ENCODE measurements at places on chromosomes 16 and 17.

DNA sequence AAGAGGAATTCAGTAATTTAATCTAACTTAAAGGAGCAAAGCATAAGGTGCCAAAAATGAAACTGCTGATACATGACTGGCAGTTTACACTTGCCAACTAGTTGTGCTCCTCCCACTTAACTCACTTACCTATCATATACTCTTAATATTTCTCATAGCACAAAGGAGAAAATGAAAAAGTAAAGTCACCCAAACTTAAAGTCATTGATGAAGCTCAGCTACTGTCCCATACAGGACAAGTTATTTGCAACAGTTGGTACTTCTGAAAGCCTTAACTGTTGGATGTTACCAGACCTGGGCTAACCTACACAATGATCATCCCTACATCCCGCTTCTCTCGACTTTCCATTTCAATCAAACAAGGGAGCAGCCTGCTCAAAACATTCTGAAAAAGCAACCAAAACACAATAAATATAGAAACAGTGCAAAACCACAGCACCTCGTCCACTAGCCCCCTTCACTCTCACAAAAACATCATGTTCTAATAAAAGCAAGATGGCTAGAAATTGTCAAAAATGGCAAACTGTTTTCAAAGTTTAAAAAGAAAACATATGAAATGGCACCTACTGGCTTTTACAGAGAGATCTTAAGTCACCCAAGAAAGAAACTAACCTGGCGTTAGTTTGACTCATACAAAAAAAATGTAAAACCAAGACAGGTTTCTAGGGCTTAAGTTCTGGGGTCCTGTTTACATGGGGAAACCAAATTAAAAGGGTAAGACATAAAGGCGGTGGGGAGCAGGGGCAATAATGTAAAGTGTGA is 868 bp downstream of the MED13 start:
- DNase-seq = no peak

GRCh38 chr17:36057911-36058310 is 6.2 kb upstream of the CCL18 start:
- DNase-seq = peak; percentile 55

DNA sequence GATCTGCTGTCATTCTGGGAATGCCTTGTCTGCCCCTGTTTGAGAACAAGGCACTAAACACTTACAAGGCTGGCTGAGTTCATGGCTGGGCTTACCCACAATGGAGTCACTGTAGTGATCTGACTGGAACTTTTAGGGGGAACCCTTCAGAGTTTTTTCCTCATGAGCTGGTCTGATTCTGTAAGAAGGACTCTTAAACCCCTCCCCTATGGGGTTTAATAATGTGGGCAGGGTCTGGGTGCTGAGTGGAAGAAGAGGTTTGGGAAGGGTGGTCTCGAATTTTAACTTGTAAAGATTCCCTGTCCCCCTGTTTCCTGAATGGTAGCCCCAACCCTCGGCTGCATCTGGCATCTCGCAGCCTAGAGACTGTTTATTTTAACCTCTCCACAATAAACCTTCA is 30.6 kb downstream of the OSBPL7 start:
- no peak for DNase-seq

DNA sequence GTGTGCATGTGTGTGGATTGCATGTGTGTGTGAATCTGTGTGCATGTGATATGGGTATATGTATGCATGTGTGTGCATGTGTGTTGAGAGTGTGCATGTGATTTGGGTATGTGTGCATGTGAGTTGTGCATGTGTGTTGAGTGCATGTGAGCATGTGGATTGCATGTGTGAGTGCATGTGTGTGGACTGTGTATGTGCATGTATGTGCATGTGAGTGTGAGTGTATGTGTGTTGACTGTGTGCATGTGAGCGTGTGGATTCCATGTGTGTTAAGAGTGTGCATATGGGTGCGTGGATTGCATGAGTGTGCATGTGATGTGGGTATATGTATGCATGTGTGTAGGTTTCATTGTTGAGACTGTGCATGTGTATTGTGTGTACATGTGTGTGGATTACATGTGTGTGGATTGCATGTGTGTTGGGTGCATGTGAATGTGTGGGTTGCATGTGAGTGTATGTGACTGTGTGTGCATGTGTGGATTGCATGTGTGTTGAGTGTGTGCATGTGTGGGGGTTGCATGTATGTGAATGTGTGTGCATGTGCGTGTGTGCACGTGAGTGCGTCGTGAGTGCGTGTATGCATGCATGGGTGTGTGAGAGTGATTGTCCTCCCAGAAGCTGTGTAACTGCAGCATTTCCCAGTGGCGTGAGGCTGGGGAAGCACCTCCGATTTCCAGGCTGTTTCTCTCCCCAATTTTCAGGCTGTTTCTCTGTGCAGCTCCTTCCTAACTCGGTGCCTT is 19.4 kb downstream of the C1QTNF1 start:
- DNase-seq = no peak

DNA sequence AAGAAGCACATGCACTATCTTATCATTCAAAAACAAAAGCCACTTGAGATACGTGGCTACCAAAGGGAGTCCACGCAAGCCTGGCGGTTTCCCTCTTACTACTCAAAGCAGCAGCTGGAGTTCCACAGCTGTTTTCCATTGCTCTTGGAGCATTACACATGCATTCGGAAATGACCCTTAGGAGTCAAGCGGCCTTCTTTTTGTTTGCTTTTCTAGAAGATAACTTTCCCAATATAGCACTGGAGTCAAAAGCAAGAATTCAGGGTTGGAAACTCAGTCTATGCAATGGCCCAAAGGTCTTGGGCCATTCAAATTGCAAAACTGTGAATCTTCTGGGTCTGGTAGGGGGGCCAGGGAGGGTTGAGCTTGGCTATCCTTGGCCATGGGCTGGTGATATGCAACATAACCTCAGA is 97.8 kb upstream of the MAF start:
- DNase-seq = no peak

DNA sequence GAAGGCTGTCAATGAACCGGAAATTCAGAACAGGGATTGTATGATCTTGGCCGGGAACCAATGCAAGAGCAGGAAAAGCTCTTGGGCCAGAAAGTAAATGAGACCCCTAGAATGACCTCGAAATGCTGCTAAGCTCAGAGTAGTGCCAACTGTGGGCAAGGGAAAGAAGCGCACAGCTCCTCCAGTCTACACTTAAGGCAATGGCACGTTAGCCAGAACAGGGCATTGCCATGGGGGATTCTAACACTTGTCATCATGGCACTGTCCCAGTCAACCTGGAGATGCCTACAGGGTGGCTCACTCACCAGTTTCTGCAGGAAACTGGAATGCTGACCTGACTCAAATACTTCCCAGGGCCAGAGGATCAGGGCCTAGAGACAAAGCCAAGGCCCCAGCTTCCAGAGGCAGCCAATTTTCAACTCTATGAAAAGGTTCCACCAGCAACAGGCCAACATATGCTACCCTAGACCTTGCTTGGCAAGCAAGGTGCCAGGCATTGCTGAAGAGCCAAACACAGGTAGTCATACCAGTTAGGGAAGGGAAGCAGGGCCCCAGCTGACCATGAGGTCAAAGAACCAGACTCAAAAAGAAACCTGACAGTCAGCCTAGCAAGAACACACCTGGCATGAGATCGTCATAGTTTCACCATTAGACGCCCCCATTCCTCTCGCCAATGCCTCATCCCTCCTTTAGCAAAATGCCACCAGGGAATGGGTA is 34.9 kb downstream of the ARHGAP17 start:
- no peak for DNase-seq

- DNase-seq = no peak
These were observed 2.6 kb upstream of the FDXR start for GRCh38 chr17:74875155-74875976.

GRCh38 chr16:84643180-84643583 is 5.1 kb upstream of the KLHL36 start:
- peak; percentile 81 for DNase-seq

DNA sequence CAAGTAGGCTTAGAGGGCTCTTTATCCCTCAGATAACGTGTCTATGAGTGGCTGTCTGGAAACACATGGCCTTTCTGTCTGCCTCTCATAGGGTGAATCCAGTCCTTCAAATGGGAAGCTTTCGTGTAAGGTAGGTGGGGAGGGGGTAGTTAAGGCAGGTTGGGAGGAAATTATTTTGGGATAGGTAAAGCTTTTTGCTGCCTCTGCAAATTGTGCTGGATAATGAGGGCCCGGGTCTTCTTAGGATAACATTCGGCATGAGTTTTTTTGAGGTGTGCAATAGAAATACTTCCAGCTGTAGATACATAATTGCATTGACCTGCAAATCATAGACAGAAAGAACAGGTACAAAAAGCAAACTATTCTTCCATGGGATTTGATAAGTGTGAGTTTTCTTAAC is 189.7 kb downstream of the PRKCA start:
- DNase-seq = no peak

DNA sequence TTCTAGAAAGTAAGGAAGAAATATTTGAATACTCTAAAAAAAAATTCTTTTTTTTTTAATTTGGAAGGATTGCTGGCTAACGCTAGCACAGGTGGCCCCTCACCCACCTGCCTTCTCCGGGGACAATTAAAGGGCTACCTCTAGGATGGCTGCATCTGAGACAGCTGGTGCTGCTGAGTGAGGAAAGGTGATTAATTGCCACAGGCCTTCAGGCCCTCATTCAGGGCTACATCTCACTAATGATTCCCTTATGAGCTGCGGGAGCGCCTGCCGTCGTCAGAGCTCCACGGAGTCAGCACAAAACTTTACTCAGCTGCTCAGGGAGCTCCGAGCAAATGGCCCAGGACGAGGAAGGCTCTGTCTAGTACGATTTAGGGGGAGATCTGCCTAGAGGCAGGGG is 27.0 kb upstream of the AKTIP start:
- DNase-seq = no peak

DNA sequence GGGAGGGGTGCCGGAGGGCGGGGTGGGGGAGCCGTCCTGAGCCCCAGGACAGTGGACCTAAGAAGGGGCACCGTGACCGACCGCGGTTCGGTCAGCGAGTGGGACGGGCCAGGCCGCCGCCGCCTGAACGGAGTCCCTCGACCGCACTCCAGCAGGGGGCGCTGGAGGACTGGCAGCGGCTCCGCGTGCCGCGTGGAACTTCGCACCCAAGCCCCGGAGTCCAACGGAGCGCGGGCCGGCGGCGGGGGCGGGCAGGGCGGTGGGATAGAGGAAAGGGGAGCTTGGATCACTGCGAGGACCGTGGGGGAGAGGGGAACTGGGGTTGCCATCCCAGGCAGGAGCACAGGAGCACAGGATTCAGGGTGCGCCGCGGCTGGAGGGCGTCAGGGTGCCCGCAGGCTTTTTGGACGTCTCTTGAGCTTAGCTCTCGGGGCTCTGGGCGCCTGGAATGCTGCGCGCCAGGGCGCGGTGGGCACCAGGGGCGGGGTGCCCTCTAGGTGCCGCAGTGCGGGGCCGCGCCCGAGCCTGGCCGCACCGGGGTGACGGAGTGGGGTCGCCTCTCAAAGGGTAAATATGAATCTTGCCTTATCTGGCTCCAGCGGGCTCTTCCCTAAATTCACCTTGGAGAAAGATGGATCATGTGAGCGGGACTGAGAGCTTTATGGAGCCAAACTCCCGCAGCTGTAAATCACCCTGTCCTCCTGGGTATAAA is 379 bp upstream of the OTOP2 start:
- DNase-seq = peak; percentile 69

GRCh38 chr17:45436625-45437464 is 4.2 kb upstream of the ARHGAP27 start:
- no peak for DNase-seq

- DNase-seq = no peak
These were observed 970 bp upstream of the DYNC1LI2 start for GRCh38 chr16:66752379-66752778.

DNA sequence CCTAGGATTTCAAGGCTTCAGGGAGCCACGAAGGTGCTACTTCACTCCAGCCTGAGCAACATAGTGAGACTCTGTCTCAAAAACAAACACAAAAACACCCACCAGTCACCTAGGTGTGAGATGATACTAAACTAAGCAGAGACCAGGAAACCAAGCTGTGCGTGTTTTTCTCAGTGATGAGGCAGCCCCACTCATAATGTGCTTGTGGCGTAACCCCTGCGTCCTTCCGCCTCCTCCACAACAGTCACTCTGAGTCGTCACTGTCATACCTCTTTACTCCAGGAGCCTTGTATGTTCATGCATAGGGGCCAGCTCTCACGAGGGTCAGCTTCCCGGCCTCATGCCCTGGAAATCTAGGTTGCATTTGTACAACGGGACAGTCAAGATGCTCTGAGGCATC is 31.1 kb upstream of the SLC47A1 start:
- DNase-seq = peak; percentile 43

DNA sequence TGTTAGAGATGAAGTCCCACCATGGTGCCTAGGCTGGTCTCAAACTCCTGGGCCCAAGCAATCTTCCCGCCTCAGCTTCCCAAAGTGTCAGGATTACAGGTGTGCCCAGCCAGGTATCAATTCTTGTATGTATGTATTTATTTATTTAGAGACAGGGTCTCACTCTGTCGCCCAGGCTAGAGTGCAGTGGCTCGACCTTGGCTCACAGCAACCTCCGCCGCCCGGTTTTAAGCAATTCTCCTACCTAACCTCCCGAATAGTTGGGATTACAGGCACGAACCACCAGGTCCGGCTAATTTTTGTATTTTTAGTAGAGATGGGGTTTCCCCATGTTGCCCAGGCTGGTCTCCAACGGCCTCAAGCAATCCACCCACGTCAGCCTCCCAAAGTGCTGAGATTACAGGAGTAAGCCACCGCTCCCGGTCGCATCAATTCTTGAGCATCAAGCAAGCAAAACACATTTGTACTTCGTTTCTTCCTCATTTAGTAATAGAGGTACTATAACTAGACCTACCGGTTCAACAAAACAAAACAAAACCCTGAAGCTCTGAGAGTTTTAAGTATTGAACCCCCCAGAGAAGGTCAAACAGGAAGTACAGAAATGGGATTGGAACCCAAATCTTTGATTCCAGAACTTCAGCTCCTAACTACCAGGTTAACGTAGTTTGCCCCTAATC is 1.0 kb upstream of the ZNF500 start:
- peak; percentile 58 for DNase-seq

GRCh38 chr17:3528880-3529511 is 28.6 kb downstream of the TRPV3 start:
- no peak for DNase-seq

DNA sequence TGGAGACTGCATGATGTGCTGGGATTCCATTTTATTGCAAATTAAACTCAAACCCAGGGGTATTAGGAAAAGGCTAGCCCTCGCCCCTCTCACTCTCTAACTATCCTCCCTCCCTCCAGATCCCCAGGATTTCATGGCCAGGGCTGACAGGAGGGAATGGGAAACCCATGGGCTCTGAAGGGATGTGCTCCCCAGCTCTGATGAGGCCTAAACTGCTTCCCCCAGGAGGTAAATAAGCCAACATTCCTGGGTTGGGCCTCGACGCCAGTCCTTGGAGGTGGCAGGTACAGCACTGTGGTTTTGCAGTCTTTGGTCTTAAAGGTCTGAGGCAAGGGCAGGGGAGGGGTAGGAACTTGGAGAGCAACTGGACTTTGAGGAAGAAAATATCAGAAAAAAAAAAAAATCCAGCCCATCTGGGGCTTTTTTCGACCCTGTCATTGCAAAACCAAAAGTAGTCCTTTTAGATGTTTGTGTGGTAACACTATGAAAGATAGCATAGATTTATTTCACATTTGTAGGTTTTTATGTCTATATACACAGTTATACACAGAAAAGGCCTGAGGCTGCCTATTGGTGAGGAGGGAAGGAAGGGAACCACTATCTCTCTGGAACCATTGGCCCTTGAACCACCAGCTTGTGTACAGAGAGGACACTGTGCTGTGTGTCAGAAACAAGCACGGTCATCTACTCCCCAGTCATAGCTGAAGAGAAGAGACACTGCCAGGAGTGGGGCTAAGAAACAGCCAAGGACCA is 12.0 kb downstream of the C17orf113 start:
- DNase-seq = no peak
